ENCODE measurements at places on chromosomes 2 and 18.

- no peak for DNase-seq
Observed at GRCh38 chr18:66734451-66734850, 130.6 kb upstream of the CDH19 start.

- DNase-seq = no peak
Observed at GRCh38 chr2:232869138-232870017, 686 bp upstream of the SNORC start.

GRCh38 chr2:69088466-69088865 is 75.5 kb downstream of the ANTXR1 start:
- DNase-seq = no peak

DNA sequence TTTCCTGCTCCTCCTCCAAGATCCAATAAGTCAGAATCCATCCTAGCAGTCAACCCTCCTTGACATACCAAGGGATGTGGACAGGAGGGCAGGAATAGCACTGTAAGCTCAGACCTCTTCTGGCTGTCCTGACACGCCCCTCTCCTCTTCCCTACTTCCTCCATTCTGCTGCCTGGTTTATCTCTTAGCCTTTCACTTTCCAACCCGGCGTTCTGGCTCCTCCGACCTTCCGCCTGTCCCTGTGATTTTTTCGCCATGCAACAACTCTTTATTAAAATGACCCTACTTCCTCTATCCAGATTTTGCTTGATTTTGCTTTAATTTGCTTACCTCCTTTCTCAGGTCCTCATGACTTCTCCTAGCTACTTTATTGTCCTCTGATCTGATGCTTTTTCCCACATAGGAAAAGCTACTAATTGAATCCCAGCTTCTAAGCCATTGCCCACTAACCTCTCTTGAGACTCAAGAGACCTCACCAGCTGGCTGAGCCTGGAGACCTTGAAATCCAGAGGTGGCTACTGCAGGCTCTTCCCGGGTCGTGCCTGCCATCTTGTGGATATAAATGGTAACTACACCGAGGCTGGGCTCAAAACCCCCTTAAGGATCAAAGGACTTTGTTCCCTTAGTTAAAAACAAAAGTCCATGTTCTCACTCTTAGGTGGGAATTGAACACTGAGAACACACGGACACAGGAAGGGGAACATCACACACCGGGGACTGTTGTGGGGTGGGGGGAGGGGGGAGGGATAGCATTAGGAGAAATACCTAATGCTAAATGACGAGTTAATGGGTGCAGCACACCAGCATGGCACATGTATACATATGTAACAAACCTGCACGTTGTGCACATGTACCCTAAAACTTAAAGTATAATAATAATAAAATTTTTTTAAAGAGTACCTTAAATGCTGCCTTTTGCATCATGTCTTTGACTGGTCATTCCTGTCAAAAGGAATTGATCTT is 139.4 kb downstream of the AKAIN1 start:
- peak; percentile 11 for DNase-seq

GRCh38 chr2:30178618-30179434 is 32.0 kb downstream of the YPEL5 start:
- no peak for DNase-seq

GRCh38 chr18:3720818-3721545 is 271.0 kb downstream of the TGIF1 start:
- DNase-seq = no peak

Measured in T-helper 1 cell (primary cell).